ENCODE measurements at places on chromosomes 3 and 15. TPM values are rescaled to one million over a fixed set of nuclear protein-coding genes. Genes with fewer than 3 reads are reported as not detected.

Gene GP5
- total RNA-seq: not detected

Gene DOCK3
- total RNA-seq: 39.9 TPM

Gene SECISBP2L
- total RNA-seq: 95.8 TPM

Gene CTXN2
- 0.82 TPM for total RNA-seq

Gene CYP1A2
- total RNA-seq: not detected

Gene CLDN1
- 4.1 TPM for total RNA-seq

Gene PPP1R14D
- not detected for total RNA-seq

Gene ARRDC4
- 40.4 TPM for total RNA-seq

Gene STRC
- total RNA-seq: under 0.01 TPM

Gene ZPLD1
- total RNA-seq: not detected

Gene TIMMDC1
- 31.0 TPM for total RNA-seq

Gene GP9
- total RNA-seq: not detected

Gene UROC1
- total RNA-seq: not detected

Gene FEZF2
- total RNA-seq: 12.2 TPM

Gene PCSK6
- total RNA-seq: 18.3 TPM

Gene SERINC4
- 0.41 TPM for total RNA-seq

Gene BTBD1
- total RNA-seq: 156 TPM

Gene TRPM1
- total RNA-seq: not detected

Gene ROBO1
- total RNA-seq: 296 TPM

Gene ITPKA
- 1.6 TPM for total RNA-seq

Gene STRIT1
- total RNA-seq: 0.82 TPM

Gene MORC1
- under 0.01 TPM for total RNA-seq

Gene SELENOK
- total RNA-seq: 68.5 TPM

Gene SLC22A13
- under 0.01 TPM for total RNA-seq

Gene ADAMTS9
- 24.1 TPM for total RNA-seq

Gene CFAP20DC
- total RNA-seq: 2.0 TPM

Gene HDGFL3
- 135 TPM for total RNA-seq

Gene SAMD7
- not detected for total RNA-seq

Gene SEMA3G
- total RNA-seq: 4.1 TPM

Gene LRRC34
- total RNA-seq: 5.3 TPM

Gene PLA1A
- total RNA-seq: 0.41 TPM

Gene TGFBR2
- 4.5 TPM for total RNA-seq

Gene THPO
- total RNA-seq: 0.41 TPM

Gene BCL2A1
- total RNA-seq: 0.82 TPM

Gene DUOXA1
- not detected for total RNA-seq

Gene PAK2
- total RNA-seq: 48.1 TPM

Gene MUC20
- 2.0 TPM for total RNA-seq

Gene FRMD4B
- total RNA-seq: 72.2 TPM

Gene CNTN3
- total RNA-seq: 50.1 TPM

Gene CDCP1
- total RNA-seq: 0.41 TPM

Gene MLF1
- 29.3 TPM for total RNA-seq

Gene NMNAT3
- 6.9 TPM for total RNA-seq

Gene HYAL1
- total RNA-seq: 0.41 TPM

Gene CIB2
- total RNA-seq: 25.7 TPM

Gene DNAJA4
- 29.8 TPM for total RNA-seq

Gene COL6A5
- under 0.01 TPM for total RNA-seq

Gene CHDH
- 1.2 TPM for total RNA-seq

Gene GOLGA6L1
- not detected for total RNA-seq

Data from frontal cortex (tissue), 4 donors.